ENCODE measurements at places on chromosomes 2 and 18.

GRCh38 chr2:12207491-12207890, 461.1 kb downstream of the LPIN1 start:
- no peak for DNase-seq

- no peak for DNase-seq
Measured at GRCh38 chr2:38442643-38443541, 65.8 kb upstream of the ATL2 start.

GRCh38 chr2:239882781-239883180, 142.4 kb downstream of the NDUFA10 start:
- no peak for DNase-seq

- no peak for DNase-seq
Measured at GRCh38 chr18:44320619-44321460, 359.8 kb upstream of the SETBP1 start.

GRCh38 chr2:85949280-85949679, 60.5 kb upstream of the ST3GAL5 start:
- DNase-seq, result no peak
